ENCODE measurements at places on chromosomes 3 and 15. TPM values are rescaled to one million over a fixed set of nuclear protein-coding genes. Genes with fewer than 3 reads are reported as not detected.

Gene LMAN1L
- total RNA-seq = not detected

Gene USP4
- total RNA-seq = 12.6 TPM

Gene CYP8B1
- total RNA-seq = not detected

Gene LDHAL6B
- total RNA-seq = not detected

Gene IL20RB
- total RNA-seq = 0.91 TPM

Gene ULK4
- 4.7 TPM for total RNA-seq

Gene TIMP4
- 12.3 TPM for total RNA-seq

Gene CPN2
- not detected for total RNA-seq

Gene P2RY14
- not detected for total RNA-seq

Gene LYZL4
- total RNA-seq = not detected

Gene THAP10
- total RNA-seq = 6.4 TPM

Gene ARNT2
- total RNA-seq = 18.7 TPM

Gene GASK1A
- total RNA-seq = not detected

Gene GP5
- not detected for total RNA-seq

Gene IMPG2
- total RNA-seq = not detected

Gene ITIH1
- total RNA-seq = not detected

Gene SEC22A
- 20.3 TPM for total RNA-seq

Gene AMT
- total RNA-seq = 0.30 TPM

Gene CLSTN2
- 0.05 TPM for total RNA-seq

Gene FGD5
- total RNA-seq = 0.03 TPM

Gene RTP1
- total RNA-seq = not detected

Gene DPPA2
- not detected for total RNA-seq

Gene ACP3
- total RNA-seq = not detected

Gene ERICH6
- not detected for total RNA-seq

Gene PARL
- total RNA-seq = 61.4 TPM
